ENCODE measurements at places on chromosomes 13 and 19.

- peak; percentile 76 for DNase-seq
Measured at GRCh38 chr13:76852986-76853385, 33.2 kb downstream of the KCTD12 start.

DNA sequence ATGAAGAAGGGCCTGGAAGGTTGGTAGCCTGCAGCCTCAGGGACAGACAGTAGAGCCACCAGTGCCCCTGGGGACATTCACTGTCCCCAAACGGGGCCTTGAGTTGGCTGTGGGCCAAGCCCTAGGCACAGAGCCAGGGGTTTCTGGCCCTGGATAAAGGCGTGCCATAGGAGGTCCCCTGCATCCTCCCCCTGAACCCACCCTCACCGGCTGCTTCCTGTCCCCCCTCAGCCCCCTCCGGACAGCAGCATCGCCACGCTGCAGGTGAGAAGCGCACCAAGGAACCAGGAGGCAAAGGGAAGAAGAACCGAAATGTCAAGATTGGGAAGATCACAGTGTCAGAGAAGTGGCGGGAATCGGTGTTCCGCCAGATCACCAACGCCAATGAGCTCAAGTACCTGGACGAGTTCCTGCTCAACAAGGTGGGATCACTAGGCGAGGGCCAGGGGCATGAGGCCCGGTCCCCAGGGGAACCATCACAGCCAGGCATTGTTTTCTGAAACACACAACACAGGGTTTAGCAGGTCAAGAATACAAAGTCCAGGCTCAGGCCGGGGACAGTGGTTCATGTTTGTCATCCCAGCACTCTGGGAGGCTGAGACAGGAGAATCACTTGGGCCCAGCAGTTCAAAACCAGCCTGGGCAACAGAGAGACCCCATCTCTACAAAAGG, 14.6 kb upstream of the USE1 start:
- DNase-seq: no peak

- peak; percentile 79 for DNase-seq
Measured at GRCh38 chr13:37187105-37187504, 81.6 kb upstream of the CSNK1A1L start.

- DNase-seq: no peak
Measured at GRCh38 chr19:41114132-41114531, at the start of gene CYP2F1. Gene CYP2F1, plus strand, starts transcription at chr19:41114432. Its CDS starts 1,757 bp downstream, at chr19:41116189.

- DNase-seq: no peak
Measured at GRCh38 chr19:6069268-6069791, 41.0 kb downstream of the RFX2 start.

DNA sequence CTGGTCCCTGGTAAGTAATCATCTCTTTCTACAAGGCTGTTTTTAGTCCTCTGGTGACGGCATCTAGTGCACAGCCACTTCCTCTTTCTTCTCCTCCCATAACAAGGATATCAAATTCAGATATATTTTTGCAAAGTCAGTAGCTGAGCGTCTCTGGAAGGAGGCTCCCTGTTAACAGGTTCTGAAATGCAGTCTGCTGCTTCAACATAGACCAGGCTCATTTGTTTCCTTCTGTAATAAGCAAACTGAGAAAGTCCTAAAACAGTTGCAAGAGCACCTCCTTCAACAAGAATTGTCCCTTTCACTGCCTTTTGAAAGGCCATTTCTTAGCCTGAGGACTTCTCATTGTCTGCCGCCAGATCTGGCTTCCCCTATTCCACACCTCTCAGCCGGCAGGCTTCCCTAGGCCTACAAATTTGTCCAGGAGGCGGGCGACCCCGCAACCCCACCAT, 7.4 kb upstream of the ZSCAN5A start:
- DNase-seq: no peak

DNA sequence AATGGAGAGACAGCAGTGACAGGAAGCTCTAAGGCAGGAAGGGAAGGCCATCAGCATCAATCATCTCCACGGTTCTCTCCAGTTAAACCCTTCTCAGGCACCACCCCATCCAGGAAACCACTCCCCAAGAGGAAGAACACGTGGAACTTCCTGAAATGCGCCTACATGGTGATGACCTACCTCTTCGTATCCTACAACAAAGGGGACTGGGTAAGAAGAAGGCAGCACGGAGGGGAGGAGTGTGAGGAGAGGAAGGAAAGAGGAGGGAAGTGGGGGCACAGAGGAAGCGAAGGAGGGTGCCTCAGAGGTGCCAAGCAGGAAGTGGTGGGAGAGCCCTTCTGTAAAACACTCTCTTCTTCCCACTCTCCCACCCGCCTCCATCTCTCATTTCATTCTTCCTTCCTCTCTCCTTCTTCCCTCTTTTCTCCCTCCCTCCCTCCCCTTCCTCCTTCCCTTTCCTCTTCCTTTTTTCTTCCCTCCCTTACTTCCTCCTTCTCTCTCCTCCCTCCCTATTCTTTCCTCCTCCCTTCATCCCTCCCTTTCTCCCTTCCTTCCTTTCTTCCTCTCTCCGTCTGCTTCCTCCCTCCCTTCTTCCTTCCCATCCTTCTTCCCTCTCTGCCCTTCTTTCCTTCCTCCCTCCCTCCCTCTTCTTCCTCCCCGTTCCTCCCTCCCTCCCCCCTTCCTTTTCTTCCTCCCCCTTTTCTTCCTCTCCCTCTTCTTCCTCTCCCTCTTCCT, 12.6 kb downstream of the ZSCAN5A start:
- DNase-seq: no peak

GRCh38 chr19:46065486-46066071, 24.8 kb upstream of the IGFL4 start:
- peak; percentile 43 for DNase-seq

GRCh38 chr13:106187501-106188095, 347.9 kb downstream of the EFNB2 start:
- peak; percentile 67 for DNase-seq

Measured in fibroblast of upper back skin (primary cell).